ENCODE measurements at places on chromosomes 3 and 15.

GRCh38 chr3:121626495-121626894, 33.3 kb downstream of the FBXO40 start:
- no peak for DNase-seq

- DNase-seq: no peak
Observed at GRCh38 chr3:123869165-123869564, 15.0 kb downstream of the MYLK start.

- no peak for DNase-seq
Observed at GRCh38 chr3:9295007-9295406, 45.6 kb upstream of the SRGAP3 start.

DNA sequence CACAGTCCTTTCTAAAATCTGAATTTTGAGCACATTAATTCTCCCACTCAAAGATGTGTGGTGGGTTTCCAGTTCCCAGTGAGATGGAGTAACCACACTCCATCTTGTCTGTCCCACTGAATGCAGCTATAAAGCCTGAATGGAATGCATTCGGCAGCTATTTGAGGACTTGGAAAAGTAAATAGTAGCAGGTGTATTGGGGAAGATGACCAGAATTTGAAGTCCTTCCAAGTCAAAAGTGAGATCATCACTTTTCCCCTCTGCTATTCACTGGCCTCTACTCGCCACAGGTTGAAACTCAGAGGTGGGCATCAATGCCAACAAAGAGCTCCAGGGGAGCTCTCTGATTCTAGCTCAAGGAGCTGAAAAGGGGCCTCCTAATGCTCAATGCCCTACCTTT, 8.1 kb upstream of the GNB5 start:
- no peak for DNase-seq

GRCh38 chr3:13068269-13069010, 4.8 kb downstream of the IQSEC1 start:
- DNase-seq: no peak

GRCh38 chr3:79490165-79491028, 277.4 kb downstream of the ROBO1 start:
- DNase-seq: no peak

GRCh38 chr3:195591852-195592251, 8.1 kb upstream of the APOD start:
- no peak for DNase-seq

GRCh38 chr3:16203671-16204629, 29.5 kb downstream of the GALNT15 start:
- no peak for DNase-seq
